ENCODE measurements at places on chromosomes 7 and 10. TPM values are rescaled to one million over a fixed set of nuclear protein-coding genes. Genes with fewer than 3 reads are reported as not detected.

DNA sequence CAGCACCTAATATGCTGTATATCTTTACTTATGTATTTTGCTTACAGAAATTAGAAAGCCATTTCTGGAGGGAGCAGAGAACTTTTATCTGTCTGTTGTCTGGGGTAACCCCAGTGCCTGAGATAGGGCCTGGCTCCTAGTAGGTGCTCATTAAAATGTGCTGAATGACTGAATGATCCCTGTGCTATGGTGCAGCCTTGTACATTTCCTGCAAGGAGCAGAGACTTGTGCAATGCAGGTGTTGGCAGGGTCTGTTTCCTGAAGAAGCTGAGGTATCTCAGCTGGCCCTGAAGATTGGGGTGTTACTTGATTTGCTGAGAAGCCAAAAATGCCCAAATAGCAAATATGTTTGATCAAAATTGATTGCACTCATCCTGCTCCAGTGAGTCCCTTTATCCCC, 65.5 kb downstream of the RAMP3 start:
- no peak for DNase-seq

GRCh38 chr7:93044147-93044810, 73.5 kb downstream of the SAMD9 start:
- DNase-seq = peak; percentile 77

DNA sequence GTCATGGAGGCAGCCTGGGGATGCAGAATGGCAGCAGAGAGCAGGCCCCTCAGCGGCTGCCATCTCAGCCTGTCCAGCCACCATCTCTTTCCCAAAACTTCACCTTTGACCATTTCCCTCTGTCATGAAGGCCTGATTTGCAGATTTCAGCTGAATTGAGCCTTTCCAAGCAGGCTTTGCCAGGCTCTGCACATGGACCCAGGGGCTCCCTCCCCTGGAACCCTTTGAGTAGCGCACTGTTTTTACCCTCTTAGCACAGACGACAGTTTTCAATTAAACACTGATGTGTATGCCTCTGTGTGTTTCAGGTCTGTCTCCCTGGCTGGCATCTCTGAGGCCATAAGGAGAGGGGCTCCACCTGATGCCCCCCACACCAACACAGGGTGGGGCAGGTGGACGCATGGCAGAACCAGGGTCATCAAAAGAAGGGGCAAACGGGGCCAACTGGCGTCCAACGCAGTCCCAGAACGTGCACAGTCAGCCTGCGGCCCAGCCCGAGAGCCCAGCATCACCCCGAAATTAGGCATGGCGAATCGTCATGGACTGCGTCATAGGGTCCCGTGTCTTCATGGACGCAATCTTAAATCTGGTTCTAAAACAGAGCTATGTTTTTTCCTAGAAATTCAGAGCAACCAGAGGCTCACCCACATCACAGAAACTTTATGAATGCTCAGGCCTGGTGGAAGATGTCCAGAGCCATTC, 185.0 kb upstream of the TCERG1L start:
- DNase-seq = peak; percentile 78

GRCh38 chr7:24721481-24722001, 35.7 kb downstream of the GSDME start:
- no peak for DNase-seq

The DPCD gene
- total RNA-seq = 33.4 TPM

DNA sequence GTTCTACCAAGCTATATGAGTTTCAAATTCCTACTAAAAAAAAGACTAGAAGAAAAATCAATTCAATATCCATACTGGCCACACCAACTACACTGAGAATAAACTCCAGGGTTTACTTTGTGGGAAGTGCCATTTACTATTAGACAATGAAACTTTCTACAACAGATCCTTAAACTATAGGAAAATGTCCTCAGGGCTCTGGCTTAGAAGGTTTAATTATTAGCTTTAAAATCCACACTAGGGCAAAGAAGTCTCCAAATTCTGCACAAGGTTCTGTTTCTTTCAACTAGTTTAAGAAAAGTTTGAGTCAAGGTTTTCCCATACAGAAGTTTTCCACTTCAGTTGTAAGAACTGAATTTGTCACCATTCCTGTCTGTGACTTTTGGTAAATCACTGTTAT, 231.7 kb upstream of the CCDC6 start:
- DNase-seq = no peak

DNA sequence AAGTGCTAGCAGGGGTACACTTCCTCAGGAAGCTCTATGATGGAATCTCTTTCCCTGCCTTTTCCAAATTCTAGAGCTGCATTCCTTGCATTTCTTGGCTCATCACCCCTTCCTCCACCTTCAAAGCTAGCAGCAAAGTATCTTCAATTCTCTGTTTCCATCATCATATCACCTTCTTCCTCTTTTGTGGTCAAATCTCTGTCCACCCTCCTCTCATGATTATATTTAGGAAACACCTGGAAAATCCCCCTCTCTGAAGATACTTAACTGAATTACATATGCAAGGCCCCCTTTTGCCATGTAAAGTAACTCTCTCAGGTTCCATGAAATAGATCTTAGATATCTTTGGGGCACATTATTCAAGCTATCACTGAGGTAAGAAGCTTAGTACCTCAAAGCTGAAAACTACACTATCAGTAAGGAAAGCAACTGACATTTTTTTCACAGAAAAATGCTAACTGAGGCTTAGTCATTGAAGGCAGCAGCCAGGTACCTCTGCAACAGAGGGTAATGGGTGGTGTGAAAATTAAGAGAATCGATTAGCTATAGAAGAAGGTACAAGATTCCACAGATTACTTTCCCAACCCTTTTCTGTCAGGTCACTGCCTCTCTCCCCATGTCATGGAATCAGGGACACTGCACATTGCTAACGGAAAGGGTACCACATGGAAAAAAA, 197.3 kb downstream of the MACC1 start:
- DNase-seq = no peak

DNA sequence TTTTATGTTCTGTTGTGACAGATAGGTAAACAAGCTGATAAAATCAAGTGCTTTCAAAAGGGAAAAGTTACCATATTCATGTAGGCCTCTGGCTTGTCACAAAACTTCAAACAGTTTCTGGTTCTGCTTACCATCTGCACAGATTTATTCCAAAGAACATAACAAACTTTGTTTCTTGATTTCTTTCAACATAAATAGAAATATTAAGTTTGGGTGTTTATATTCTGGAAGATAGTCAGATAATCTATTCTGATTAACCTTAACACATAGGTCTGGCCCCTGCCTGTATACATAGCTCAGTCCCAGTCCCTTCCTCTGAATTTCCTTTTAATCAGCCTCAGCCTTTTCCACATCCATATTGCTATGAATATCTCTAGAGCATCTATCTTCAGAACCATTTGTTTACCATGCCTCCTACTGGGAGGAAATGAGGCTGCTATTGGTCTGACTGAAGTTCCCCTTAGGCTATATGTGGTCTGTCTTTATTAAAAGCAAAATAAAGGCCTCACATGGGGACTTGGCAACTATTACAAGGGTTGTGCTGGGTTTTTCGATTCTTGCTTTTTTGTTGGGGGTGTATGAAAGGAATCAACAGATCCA, 319.0 kb downstream of the HPSE2 start:
- no peak for DNase-seq
